ENCODE measurements at places on chromosomes 7 and 10.

GRCh38 chr7:145884716-145885514 is 231.7 kb upstream of the CNTNAP2 start:
- no peak for DNase-seq

- no peak for DNase-seq
Observed at GRCh38 chr7:10789170-10789569, 184.5 kb upstream of the PHF14 start.

DNA sequence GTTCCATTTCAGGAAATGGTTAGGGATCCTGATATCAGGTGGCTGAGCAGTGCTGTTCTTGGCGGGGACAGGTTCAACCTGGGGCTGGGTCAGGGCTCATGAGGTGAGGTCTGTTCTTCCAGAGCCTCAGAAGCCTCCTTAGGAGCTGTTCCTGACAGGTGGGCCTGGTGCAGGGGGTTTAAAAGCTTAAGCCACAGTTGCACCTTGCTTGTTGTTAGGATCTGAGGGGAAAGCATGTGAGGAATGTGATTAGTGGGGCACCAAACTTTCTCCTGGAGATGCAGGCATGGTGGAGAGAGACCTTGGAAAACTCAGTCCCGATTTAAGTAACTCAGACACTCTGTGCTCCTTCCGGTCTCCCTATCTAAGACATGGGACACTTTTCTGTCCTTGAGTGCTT is 18.7 kb upstream of the CRHR2 start:
- DNase-seq = no peak

- no peak for DNase-seq
Observed at GRCh38 chr7:150408393-150409299, 29.5 kb downstream of the ZNF775 start.

DNA sequence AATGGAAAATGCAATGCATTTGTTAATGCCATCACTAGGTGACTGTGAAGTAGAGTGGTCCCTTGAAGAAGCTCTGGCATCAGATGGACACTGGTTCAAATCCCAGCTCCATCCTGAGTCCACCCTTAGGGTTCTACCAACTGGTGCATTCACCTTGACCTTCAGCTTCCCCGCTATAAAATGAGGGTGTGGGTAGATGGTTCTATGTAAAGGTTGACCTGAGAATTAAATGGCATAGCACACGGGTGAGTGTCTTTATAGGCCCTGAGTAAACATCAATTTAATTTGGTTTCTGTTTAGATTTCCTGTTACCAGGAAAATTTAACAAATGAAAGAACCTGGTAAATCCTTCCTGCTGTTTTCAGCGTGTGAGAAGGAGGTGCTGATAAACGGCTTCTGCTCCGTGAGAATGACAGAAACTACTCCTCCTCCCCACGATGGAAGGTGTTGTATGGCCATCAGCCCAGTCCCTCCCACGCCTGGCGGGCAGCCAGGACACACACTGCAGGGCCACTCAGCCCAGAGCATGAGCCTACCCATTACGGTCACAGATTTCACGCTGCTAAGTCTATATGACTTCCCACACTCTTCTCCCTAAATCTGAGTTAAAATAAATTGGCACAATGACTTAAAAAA is 210.1 kb downstream of the TNS3 start:
- DNase-seq = no peak

GRCh38 chr7:29013082-29013695 is 55.1 kb upstream of the TRIL start:
- no peak for DNase-seq
